ENCODE measurements at places on chromosomes 7 and 10. TPM values are rescaled to one million over a fixed set of nuclear protein-coding genes. Genes with fewer than 3 reads are reported as not detected.

LRRC18 gene
- not detected for total RNA-seq

TDRD1 gene
- total RNA-seq = 0.06 TPM

C7orf57 gene
- total RNA-seq = 0.29 TPM

AKR1C4 gene
- not detected for total RNA-seq

IFIT1B gene
- not detected for total RNA-seq

TMEM229A gene
- total RNA-seq = not detected

STEAP1B gene
- total RNA-seq = not detected

PIK3CG gene
- total RNA-seq = not detected

C10orf105 gene
- total RNA-seq = not detected

ITGA8 gene
- total RNA-seq = not detected

OPALIN gene
- not detected for total RNA-seq

SRGN gene
- 438 TPM for total RNA-seq

GPR26 gene
- not detected for total RNA-seq

CPA1 gene
- 0.23 TPM for total RNA-seq

CALHM3 gene
- not detected for total RNA-seq

SMARCD3 gene
- 150 TPM for total RNA-seq

CALHM2 gene
- 28.0 TPM for total RNA-seq

OGA gene
- total RNA-seq = 55.3 TPM

SHH gene
- total RNA-seq = not detected

KCNIP2 gene
- total RNA-seq = 0.17 TPM

EXOSC1 gene
- total RNA-seq = 38.3 TPM

CXCL12 gene
- total RNA-seq = 0.29 TPM

OR2A7 gene
- total RNA-seq = not detected

ANK3 gene
- total RNA-seq = 4.5 TPM

WDR37 gene
- 13.6 TPM for total RNA-seq

LRRC17 gene
- 1,308 TPM for total RNA-seq

TAF5 gene
- 6.9 TPM for total RNA-seq

TMEM26 gene
- 0.71 TPM for total RNA-seq

CYP51A1 gene
- 68.6 TPM for total RNA-seq

OR2A42 gene
- not detected for total RNA-seq

ADRA2A gene
- 0.34 TPM for total RNA-seq

MAGI2 gene
- 3.6 TPM for total RNA-seq

NOS3 gene
- total RNA-seq = not detected

Measured in LHCN-M2 (cell line).